ENCODE measurements at places on chromosomes 12 and 14. TPM values are rescaled to one million over a fixed set of nuclear protein-coding genes. Genes with fewer than 3 reads are reported as not detected.
A peak's percentile ranks its signal among the peaks of the same experiment; 100 is the strongest.

DIO2 gene
- not detected for total RNA-seq

GALNT16 gene
- not detected for total RNA-seq

GARIN6 gene
- not detected for total RNA-seq

KRT79 gene
- total RNA-seq, result 1.6 TPM

DNA sequence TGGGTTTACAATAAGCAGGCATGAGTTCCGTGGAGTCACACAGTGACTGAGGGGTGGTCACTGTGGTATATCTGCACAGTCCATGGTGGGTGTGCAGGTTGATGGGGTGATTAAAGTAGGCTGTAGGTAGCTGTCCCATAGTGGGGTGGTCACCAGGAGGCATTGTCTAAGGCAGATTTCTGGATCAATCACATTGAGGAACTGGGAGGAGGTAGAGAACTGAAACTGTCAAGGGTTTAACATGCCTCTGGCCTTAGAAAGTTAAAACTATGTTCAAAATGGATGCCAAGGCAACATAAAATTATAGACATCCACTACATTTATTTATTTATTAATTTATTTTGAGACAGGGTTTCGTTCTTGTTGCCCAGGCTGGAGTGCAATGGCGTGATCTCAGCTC is 8.3 kb downstream of the ADCK1 start:
- no peak for DNase-seq

DNA sequence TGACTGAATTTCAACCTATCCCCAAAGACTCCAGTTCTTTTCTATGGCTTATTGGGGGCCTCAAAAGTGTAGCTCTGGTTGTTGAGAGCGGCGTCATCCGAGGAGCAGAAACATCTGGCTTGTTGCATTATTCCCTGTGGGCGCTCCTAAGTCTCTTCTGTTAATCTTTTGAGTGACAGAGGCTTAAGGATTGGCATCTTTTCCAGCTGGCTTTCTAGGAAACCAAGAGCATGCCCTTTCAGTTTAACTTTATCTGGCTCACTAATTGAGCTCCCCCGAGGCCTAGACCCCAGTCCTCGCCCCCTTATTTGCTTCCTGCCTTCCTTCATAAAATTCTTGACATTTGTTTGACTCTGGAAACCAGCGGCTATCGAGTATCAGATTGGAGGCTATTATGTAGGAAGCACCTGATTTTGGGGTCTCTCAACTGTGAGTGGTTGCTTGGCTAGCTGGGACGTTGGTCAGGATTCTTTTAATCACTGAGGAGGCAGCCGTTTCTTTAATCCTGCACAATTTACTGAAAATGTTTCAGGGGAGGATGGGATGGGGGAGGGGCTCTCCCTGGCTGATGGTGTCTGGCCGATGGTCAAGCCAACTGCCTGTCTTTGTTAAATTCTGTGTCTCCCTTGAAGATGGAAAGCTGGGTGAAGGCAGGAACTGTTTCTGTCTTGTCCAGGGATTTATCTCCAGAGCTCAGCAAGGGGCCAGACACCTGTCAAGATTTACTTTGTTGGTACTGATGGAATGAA is 3.1 kb downstream of the SMOC1 start:
- no peak for DNase-seq

- no peak for DNase-seq
Observed at GRCh38 chr12:110931315-110931728, 10.9 kb upstream of the MYL2 start.

- DNase-seq, result peak; percentile 79
Observed at GRCh38 chr14:39229222-39229543, 4.5 kb upstream of the MIA2 start.

DNA sequence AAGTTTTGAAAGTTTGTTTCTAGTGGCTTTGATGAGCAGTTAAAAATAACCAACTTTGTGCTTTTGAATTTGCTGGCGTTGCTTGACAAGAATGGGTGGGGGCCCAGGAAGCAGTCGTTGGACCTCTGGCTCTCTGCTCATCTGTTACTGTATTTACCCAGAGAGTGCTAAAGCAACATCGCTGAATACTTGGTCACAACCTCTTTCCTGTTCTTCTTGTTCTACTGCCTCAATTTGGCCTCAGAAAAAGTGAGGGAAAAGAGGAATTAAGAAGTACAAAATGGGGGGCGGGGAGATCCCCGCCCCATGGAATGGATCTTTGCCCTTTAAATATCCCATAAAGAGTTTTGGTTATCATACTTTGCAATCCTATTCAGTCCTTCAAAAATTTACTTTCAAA is 221.5 kb upstream of the G2E3 start:
- DNase-seq, result no peak

GRCh38 chr14:103629503-103630121 is 601 bp downstream of the KLC1 start:
- peak; percentile 62 for DNase-seq

- peak; percentile 74 for DNase-seq
Observed at GRCh38 chr14:24310646-24311604, at the start of gene LTB4R. LTB4R (plus strand) TSS chr14:24311502; CDS start chr14:24315652, 4,150 bp downstream.

- DNase-seq, result no peak
Observed at GRCh38 chr12:91935296-91935695, 210.3 kb downstream of the BTG1 start.

- DNase-seq, result no peak
Observed at GRCh38 chr12:56769868-56770267, 6.7 kb downstream of the HSD17B6 start.

DNA sequence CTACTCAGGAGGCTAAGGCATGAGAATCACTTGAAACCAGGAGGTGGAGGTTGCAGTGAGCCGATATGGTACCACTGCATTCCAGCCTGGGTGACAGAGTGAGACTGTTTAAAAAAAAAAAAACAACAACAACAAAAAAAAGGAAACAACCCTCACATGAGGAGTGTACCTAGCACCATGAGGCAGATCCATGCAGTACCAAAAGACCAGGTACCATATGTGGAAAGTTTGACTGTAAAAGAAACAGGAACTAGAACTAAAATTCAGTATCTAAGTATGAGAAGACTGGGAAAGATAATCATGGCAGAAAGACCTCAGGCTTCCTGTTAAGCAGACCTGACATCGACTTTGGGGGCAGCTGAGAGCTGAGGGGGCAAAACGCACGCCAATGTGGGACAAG is 55.1 kb downstream of the TRAFD1 start:
- DNase-seq, result no peak

- DNase-seq, result no peak
Observed at GRCh38 chr12:93943780-93944179, 204.6 kb upstream of the PLXNC1 start.

- DNase-seq, result no peak
Observed at GRCh38 chr12:81034926-81035325, 43.0 kb upstream of the ACSS3 start.

DNA sequence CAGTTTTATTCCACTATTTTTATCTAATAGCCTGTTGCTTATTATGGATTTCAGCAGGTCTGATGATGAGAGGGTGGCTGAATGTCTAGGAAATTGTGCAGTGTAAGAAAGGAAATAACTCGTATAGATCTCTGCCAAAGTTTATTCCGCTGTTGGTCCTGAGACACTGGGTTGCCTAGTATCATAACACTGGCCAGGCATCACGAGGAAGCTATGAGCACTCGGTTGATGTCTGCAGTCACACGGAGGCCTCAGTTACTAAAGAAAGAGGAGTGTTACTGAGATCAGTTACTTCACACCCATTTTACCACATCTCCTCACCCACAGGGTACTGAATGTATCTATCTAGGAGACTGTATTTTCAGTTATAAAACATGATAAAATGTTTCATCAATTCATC is 21.9 kb downstream of the BHLHE41 start:
- no peak for DNase-seq

DNA sequence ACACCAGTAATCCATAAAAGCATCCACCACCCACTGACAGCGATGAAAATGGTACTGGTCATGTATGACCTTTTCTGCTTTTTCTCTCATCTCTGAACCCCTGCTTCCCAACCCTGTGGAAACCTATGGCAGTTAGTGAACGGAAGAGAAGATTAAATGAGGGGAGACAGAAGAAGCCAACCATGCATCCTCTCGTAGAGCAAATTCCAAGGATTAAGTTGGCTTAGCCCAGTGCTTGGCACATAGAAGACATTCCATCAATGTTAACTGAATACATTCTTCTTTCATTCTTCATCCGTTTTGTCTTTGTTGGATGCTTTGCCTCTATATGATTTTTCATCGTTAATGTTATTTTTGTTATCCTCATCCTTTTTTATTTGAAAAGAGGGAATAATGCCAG is 339.7 kb upstream of the FLRT2 start:
- no peak for DNase-seq

- no peak for DNase-seq
Observed at GRCh38 chr12:29694002-29694401, 89.7 kb downstream of the TMTC1 start.

DNA sequence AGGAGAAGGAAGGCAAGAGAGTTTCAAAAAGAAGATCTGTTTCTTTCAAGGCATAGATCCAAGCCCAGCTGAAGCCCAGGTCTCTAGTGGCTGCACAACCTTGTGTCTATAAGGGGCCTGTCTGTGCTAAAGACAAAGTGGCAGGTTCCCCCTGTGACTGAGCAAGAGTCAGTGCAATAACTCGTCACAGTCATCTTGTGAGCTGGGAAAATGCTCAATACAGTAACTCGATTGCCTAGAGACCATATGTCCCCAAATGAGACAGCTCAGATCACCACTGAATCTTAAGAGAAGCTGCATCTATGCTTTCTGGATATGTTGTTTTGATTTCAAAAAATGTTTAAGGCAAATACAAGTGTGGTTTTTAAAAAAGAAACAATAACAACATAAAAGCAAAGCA is 24.2 kb downstream of the ST8SIA1 start:
- no peak for DNase-seq
